ENCODE measurements at places on chromosomes 16 and 17.

DNA sequence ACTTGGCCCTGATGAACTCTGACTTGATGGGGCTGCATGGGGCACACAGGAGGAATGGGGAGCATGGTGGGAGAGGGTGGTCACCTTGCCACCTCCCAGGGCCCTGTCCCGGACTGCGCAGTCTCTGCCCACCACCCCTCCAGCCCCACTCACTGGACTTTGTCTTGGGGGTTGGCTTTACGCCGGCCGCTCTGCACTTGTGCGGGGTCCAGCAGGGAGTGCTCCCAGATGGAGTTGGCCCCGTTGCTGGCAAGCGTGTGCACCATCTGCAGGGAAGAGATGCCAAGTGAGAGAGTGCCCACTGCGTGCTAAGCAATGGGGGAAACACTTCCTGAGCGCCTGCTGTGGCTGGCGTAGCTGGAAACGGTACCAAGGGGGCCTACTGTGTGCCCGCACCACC, 6.7 kb downstream of the GIT1 start:
- DNase-seq: no peak

- no peak for DNase-seq
These were observed 17.5 kb downstream of the WWOX start for GRCh38 chr16:78116946-78117345.

- no peak for DNase-seq
These were observed 5.8 kb upstream of the MYO1D start for GRCh38 chr17:32882734-32883133.

GRCh38 chr16:54009464-54010176, 277.0 kb downstream of the IRX3 start:
- DNase-seq: no peak

- DNase-seq: no peak
These were observed 10.9 kb upstream of the IL34 start for GRCh38 chr16:70635336-70636016.

DNA sequence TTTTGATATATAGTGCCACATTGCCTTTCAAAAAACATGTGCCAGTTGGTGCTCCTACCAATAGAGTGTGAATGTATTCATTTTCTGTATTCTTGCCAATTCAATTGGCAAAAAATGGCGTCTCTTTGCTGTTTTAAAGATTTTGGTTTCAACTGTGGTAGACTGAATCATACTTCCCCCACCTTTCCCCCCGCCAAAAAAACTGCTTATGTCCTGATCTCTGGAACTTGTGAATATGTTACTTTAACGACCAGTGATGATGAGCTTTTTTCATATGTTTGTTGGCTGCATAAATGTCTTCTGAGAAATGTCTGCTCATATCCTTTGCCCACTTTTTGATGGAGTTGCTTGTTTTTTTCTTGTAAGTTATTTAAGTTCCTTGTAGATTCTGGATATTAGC, 325.1 kb upstream of the KCNJ16 start:
- no peak for DNase-seq

DNA sequence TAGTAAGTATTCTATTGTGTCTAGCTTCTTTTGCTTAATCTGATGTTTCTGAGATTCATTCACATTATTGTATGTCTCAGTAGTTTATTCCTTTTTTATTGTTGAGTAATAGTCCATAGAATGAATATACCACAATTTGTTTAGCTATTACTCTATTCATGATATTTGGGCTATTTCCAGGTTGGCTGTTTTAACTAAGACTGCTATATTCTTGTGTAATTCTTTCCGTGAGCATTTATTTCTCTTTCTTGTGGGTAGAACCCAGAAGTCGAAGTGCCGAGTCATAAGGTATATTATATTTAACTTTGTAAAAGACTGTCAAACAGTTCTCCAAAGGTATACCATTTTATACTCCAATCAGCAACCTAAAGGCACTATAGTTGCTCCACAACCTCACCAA, 160.8 kb downstream of the ANKFN1 start:
- DNase-seq: no peak

- DNase-seq: no peak
These were observed 207.1 kb downstream of the LGALS9B start for GRCh38 chr17:20260268-20260667.

DNA sequence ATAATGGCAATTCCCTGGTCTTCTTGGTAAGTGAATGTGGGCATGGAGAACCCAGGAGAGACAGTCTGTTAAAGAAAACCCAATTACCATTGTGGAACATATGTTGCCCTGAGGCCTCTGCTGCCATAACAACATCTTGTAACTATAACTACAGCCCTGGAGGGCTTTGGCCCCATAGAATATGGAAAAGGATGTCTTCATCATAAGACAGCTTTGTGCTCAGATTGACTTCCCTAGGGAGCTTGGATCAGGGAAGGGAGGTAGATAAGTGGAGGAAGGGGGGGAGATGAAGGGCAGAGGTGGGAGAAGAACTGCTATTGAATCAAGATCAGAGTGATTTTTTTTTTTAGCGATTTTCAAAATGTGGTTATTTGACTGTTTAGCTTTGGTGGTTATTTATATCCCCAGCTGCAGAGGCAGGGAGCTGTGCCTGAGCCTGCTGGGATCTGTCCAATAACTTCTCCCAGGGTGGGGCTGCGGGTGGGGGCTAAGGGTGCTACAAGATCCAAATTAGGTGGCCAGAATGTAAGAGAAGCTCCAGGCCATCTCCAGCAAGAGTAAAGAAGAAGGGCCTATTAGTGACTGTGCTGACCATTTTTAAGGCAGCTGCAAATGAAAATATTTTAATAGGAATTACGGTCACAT, 5.3 kb upstream of the KAT7 start:
- DNase-seq: peak; percentile 0

GRCh38 chr17:55384643-55385232, 36.9 kb downstream of the MMD start:
- no peak for DNase-seq

GRCh38 chr17:40873801-40874200, 6.8 kb upstream of the KRT12 start:
- no peak for DNase-seq

DNA sequence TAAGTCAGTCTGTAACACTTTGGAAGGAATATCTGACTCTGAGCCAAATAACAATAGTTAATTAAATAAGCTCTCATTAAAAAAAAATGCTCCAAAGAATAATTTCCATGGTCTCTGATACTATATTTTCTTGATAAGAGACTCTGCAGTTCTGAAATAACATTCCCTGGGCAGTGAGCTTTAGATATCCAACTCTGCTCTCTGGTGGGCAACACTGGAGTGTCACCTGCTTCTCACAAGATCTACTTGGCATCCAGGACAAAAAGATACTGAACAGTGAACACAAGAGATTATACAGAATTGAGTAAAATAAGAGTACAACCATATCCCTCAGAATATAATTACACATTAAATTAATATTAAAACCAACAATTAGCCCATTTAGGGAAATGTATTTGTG, 13.7 kb downstream of the BLMH start:
- peak; percentile 22 for DNase-seq

- no peak for DNase-seq
These were observed 239.8 kb upstream of the CCL2 start for GRCh38 chr17:34015253-34015652.

DNA sequence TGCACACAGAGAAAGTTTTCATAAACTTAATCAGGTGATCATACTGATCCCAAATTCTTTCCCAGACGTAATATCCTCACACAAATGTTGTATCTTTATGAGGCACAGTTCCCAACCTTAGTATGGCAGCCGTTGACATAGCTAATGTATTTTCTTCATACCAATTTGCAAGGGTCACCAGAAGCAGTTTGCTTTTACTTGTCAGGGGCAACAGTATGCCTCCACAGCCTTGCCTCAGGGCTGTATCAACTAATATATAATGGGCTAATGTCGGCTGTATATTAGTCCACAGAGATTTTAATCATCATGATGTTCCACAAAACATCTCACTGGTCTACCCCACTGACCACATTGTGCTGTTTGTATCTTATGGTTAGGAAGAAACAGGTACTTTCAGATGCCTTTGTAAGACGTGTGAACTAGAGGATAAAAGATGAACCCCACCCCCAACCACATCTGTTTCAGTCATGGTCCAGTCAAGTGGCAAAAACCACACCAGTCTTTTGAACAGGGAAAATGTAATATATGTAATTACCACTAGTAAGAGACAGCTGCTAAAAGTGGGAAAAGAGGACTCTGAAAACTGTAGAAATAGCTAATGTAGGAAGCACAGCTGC, 55.2 kb downstream of the GAN start:
- no peak for DNase-seq

GRCh38 chr17:11944587-11944986, 52.7 kb downstream of the ZNF18 start:
- DNase-seq: no peak

GRCh38 chr16:74667255-74667700, 601 bp upstream of the RFWD3 start:
- peak; percentile 7 for DNase-seq

DNA sequence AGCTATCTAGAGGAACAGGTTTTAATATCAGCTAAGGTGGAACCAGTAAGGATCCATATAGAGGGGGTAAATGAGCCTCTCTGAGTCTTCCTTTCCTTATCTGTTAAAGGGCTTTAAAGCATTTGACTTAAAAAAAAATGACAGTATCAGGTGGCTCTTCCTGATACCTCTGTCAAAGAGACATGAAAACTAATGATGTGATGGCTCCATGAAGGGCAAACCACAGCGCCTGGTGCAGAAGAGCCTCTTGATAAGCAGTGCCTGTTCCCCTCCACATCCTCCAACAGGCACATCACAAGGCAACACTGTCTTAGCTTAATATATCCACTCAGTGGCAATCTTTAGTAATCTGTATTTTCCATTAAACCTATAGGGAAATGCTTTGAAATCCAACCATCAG, 68.9 kb downstream of the USP31 start:
- DNase-seq: no peak

DNA sequence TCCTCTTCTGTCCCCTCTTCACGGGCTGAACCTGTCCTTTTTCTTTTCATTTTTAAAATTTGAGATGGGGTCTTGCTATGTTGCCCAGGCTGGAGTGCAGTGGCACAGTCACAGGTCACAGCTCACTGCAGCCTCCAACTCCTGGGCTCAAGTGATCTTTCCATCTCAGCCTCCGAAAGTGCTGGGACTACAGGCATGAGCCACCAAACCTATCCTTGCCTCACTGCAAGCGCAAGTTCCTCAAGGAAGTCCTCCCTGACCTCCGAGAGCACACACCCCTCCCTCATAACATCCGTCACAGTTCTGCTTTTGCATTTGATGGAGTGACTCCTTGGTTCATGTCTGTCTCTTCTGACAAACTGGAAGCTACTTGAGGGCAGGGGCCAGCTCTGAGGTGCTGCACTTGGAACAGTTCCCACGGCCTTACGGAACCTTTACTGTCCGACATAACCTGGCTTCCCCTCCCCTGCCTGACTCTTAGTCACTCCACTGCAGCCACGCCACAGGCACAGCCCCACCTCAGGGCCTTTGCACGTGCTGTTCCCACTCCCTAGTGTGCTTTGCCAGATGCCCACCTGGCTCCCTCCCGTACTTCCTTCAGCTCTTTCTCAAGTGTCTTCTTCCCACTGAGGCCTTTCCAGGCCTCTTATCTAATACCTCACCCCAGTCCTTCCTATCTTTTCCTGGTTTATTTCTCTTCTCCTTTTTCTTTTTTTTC, 4.4 kb downstream of the TBX6 start:
- no peak for DNase-seq

DNA sequence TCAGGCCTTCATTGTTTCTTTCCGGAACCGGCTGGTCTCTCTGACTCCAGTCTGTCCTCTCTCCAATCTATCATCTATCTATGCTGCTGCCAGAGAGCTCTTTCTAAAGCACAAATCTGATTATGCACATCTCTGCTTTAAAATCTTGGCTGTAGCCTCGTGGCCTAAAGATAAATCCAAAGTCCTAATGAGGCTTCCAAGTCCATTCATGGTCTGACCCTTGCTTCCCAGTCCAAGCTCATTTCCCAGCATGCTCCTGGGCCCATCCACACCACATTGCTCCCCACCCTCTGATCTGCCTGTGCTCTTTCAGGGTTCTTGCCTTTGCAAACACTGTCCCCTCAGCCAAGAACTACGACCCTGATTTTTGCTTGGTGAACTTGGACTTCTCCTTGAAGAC, 21.5 kb upstream of the PHB1 start:
- no peak for DNase-seq

DNA sequence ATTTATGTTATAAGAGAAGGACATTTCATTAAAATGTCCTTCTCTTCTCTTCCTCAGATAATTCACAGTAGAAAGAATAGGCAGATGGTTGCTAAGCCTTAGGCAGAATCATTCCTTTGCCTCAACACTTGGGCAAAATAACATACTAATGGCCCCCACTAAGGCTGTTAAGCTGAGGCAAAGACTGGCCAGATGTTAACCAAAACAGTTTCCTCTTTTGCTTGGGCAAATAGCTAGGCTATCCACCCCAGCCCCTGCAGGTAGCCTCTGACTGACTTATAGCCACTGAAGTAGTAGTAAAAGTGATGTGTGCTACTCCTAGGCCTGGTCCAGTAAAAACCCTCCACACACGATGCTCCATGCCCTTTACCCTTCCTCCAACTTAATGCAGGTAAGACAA, 55.2 kb downstream of the SPAG9 start:
- DNase-seq: no peak

DNA sequence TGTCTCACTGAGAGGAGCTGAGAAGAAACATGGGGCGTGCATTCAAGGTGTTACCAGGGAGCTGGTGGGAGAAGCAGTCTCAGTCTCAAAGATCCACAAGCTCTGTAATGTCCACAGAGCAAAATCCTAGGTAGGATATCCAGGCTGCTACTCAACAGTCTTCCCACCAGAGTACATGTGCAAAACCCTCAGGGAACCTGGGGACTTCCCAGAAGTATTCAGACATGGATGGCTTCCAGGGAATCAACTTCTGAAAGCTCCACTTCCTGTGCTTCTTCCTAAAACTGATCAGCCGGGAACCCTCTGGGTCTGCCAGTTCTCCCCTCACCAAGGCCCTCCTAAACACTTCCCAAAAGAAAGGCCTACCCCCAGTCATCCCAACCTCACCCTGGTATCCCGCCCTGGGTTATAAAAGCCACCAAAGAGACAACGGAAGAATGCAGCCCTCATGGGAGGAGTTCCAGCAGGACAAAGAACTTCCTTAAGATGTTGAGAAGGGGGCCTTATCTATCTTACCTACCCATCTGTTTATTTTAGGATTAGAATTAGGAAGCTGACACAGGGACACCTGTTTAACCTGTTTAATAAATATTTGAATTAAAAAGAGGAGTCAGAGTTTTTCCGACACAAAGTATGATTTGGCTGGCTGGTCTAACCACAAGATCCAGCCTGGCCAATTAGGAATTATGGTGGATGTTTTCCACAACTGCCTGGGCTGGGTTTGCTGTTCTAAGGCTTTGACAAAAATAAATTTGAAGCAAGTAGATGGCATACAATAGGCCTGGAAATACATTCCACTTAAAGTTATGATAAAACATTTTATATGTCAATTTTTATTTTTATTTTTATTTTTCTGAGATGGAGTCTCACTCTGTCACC, 37.0 kb downstream of the CUEDC1 start:
- DNase-seq: no peak

DNA sequence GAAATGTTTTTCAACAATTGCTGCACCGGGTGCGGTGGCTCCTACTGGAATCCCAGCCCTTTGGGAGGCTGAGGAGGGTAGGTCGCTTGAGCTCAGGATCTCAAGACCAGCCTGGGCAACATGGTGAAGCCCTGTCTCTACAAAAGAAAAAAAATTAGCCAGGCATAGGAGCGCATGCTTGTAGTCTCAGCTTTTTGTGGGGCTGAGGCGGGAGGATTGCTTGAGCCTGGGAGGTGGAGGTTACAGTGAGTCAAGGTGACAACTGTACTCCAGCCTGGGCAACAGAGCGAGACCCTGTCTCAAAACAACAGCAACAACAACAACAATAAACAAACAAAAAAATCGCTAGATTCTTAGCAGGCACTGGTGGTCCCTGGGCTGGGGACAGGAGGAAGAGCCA, 28.5 kb downstream of the IL21R start:
- no peak for DNase-seq

GRCh38 chr16:866252-866896, 65.8 kb upstream of the GNG13 start:
- no peak for DNase-seq
